T-helper 9 cell (primary cell): ENCODE measurements at places on chromosomes 4 and X.

- no peak for DNase-seq
Measured at GRCh38 chr4:160265014-160265413, 1162.1 kb downstream of the RAPGEF2 start.

- no peak for DNase-seq
Measured at GRCh38 chrX:148229801-148230303, 248.7 kb downstream of the FMR1NB start.

GRCh38 chrX:153871946-153872878, 13.8 kb downstream of the L1CAM start:
- DNase-seq: no peak

DNA sequence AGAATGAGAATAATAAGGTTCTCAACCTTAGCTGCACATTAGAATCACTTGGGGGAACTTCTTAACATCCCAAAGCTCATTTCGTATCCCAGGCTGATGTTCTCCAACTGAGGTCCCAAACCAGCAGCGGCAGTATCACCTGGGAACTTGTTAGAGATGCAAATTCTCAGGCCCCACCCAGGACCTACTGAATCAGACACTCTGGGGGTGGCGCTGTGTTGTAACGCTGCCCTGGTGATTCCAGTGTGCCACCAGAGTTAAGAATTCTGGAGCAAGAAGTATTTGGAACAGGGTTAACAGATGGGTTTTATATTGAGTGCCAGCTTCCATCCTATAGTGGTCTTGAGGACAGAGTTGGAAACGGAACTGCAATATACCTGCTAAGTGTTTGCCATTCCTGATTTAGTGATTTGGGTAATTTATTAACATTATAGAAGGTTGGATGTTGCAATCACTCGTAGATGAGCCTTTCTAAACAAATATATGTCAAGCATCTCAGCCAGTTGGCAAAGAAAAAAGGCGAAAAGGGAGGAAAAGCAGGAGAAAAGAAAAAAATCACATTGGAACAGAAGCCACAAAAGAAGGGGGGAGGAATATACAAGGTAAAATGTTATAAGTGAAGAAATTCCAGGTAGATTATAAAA, 141.0 kb downstream of the ARX start:
- DNase-seq: no peak

DNA sequence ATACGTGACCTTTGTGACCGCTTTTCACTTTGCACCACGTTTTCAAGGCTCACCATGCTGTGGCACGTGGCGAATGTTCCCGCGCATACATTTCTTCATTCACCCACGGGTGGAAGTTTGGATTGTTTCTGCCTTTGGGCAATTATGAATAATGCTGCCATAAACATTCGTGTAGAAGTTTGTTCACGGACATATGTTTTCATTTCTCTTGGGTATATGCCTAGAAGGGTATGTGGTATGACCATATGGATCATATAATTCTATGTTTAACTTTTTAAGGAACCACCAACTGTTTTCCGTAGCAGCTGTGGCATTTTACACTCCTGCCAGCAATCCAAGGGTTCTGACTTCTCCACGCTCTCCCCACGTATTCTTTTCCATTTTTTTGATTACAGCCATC, 60.9 kb upstream of the MXD4 start:
- DNase-seq: no peak

GRCh38 chr4:109811707-109812106, 3.9 kb upstream of the GAR1 start:
- DNase-seq: no peak

DNA sequence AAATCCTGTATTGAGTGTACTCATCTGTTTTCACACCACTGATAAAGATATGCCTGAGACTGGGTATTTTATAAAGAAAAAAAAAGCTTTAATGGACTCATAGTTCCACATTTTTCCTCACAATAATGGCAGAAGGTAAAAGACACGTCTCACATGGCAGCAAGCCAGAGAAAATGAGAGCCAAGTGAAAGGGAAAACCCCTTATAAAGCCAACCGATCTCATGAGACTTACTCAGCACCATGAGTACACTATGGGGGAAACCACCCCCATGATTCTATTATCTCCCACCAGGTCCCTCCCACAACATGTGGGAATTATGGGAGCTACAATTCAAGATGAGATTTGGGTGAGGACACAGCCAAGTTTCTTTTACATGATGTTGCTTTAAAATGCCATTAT, 171.9 kb downstream of the GALNTL6 start:
- DNase-seq: no peak

DNA sequence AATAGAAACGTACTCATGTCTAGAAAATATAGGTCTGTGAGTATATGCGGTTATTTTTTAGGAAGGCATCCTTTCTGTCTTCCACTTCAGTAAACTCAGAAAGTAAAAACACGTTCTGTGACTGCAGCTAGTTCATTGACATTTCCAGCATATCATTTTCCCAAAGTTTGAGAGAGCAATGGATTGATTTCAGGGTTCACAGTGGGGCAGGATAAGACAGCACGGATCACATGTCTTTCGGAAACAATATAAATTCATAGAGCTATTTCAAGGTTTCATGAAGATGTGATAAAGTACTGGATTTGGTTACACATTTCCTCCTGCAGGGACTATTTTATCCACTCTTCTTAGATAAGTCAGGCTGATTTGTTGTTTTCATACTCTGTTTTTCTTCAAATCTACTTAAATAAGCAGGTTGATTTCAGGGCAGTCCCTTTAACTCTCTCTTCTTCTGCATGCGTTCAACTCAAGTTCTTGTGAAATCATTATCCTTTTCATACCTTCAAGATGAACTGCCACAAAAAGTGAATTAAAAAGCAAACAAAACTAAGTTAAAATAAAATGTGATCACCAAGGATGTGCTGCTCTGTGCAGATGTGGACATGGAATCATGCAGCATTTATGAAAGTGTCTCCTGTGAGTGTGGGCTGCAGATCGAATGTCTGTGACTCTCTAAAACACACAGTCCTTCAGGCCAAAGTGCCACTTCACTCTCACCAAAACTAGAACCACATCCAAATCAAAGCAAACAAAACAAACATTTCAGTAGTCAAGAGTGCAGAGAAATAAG, 187.7 kb downstream of the UNC5C start:
- DNase-seq: no peak

- no peak for DNase-seq
Measured at GRCh38 chr4:53587135-53587534, 4.2 kb downstream of the LNX1 start.

- DNase-seq: no peak
Measured at GRCh38 chr4:1195109-1195671, 22.8 kb upstream of the SPON2 start.

- DNase-seq: no peak
Measured at GRCh38 chrX:51857159-51857733, 36.2 kb upstream of the MAGED1 start.

- no peak for DNase-seq
Measured at GRCh38 chr4:177574446-177574845, 132.2 kb upstream of the AGA start.

DNA sequence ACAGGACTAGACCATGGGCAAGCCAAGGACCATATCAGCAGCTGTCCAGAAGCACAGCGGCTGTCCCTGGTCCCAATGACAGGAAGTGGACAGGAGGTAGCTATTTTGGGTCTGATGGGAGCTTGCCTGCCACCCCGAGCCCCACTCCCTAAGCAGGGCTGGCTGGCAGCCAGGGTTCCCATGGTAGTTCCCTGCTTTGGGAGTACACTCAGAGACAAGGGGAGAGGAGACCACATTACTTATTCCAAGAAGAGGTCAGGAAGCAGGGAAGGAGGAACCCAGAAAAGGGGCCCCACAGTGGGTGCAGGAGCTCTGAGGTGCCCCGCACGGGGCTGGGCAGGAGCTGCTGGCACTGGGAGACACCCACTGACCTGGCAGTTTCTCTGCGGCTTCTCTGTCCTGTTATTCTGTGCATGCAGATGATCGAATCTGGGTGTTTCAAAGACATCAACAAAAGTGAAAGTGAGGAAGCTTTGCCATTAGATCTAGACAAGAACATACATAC, 36.3 kb downstream of the HTT-AS start:
- no peak for DNase-seq

DNA sequence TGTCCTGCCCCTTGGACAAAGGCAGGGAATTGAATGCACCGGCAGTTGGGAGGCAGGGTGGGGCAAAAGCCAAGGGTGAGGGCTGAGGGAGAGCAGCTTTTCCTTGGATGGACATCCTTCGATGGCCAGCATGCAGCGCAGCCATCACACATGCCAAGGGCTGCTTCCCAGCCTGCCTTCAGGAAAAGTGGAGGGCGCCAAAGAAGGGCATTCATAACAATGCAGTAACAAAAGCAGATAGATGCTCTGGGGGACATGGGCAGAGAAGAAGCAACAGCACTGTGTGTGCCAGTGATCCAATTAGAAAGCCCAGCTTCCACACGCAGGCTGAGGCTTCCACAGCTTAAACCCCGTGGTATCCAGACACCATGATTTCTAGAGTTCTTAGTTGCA, 71.5 kb downstream of the TSPAN5 start:
- no peak for DNase-seq

DNA sequence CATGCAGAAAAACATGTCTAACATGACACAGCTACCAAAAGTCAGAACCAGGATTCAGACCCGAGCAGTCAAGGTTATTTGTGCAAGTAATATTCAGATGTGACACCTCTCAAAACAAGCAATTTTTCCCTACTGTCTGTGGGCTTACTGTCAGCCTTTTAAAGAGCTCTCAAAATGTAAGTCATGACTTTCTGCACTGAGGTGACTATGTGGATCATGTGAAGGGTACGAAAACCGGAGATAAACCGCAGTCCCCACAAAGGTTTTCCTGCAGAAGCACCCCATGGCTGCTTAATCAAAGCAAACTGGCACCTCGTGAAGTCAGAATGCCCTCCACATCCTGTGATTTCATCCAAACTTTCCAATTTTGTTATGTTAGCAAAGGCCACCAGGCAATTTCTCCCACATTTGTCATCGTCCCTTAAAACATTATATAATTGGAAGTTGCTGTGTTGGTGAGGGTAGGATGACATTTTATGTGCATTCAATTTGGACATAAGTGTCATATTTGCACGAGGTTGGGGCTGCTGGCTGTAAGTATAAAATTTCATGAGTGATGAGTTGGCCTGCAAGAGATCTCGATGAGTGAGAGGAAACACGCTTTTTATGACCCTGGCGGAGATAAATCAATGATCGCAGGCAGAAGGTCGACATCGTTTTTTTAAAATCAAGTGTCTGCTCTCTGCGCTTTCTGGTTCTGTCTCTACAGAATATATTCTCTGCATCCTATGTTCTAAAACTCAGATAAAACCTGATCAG, 161.2 kb downstream of the STK32B start:
- DNase-seq: no peak

GRCh38 chr4:168584321-168584771, 87.5 kb downstream of the PALLD start:
- no peak for DNase-seq

GRCh38 chr4:169412046-169412445, 141.3 kb upstream of the SH3RF1 start:
- no peak for DNase-seq

GRCh38 chr4:187541666-187542065, 453.9 kb upstream of the ZFP42 start:
- no peak for DNase-seq

GRCh38 chr4:173168396-173169177, at the start of gene GALNT7:
GALNT7 (plus strand) TSS chr4:173168811; CDS start chr4:173168836, 25 bp downstream.
- peak; percentile 55 for DNase-seq

GRCh38 chr4:95549246-95550114, 707 bp upstream of the UNC5C start:
- DNase-seq: no peak

- DNase-seq: no peak
Measured at GRCh38 chr4:182937268-182938204, 20.4 kb upstream of the DCTD start.

DNA sequence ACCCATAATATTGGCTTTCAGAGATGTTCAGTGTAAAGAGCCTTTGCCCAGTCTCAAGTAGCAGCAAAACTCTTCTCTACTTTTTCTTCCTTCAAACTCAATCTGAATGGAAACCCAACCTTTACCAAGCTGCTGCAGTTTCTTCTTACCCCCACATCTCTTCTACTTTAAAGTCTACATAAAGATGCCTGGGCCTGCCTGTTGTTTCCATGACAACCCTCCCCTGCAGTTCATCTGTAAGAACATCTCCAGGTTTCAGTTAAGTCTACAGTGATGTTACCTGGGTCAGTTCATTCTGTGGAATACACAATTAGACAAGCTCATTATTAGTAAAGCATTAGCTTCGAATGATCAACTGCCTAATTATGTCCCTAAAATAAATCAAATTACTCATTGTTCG, 81.4 kb downstream of the SPANXN3 start:
- no peak for DNase-seq

- no peak for DNase-seq
Measured at GRCh38 chrX:144297221-144297620, 413.4 kb downstream of the UBE2NL start.

- no peak for DNase-seq
Measured at GRCh38 chrX:149908308-149908707, 21.1 kb upstream of the HSFX4 start.

DNA sequence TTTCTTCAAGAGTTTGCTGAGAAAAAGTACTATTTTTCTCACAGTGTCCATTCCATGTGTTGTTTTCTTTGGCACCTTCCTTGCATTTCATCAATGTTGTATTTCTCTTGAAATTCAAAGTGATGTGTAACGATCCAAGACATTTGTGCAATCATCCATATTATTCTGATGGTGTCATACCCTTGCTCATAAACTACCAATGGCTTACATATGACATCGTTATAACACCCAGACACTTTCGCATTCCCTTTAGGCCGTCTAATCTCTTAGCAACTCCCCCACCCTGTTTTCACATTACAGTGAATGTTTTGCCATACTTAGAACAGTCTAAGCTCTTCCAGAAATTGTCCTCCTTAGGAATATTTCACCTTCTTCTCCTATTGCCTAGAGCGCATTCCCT, 1779.0 kb downstream of the PCDH7 start:
- DNase-seq: no peak

DNA sequence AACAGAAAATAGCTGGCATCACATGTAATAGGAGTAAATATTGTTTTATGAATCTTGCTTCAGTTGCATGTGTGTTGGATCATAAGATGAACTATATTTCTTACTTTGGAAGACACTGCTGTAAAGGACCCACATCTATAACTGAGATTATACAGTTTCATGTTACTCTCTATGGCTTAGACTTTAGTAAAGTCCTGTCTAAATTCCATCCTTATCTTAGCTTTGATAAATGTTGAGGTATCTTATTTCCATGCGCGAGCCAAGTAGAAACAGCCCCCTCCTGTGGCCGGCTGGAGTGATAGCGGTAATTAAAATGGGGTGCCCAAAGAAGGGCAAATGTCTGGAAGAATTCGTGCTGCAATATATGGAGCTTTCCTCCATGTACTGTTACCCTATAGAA, 43.0 kb downstream of the CCDC158 start:
- peak; percentile 38 for DNase-seq

GRCh38 chrX:109707319-109707718, 25.7 kb downstream of the ACSL4 start:
- no peak for DNase-seq

- no peak for DNase-seq
Measured at GRCh38 chr4:67055319-67055718, 490.0 kb downstream of the CENPC start.
